ENCODE measurements at places on chromosomes 13 and 19.

- peak; percentile 80 for DNase-seq
Observed at GRCh38 chr19:40598121-40598917, 2.9 kb upstream of the LTBP4 start.

GRCh38 chr19:17766543-17767131 lies 15.4 kb downstream of the FCHO1 start:
- peak; percentile 71 for DNase-seq

GRCh38 chr13:112179995-112180394 lies 113.0 kb downstream of the SOX1 start:
- no peak for DNase-seq

GRCh38 chr13:64810750-64811149 lies 2419.4 kb downstream of the PCDH9 start:
- no peak for DNase-seq

Data from RWPE1 (cell line).